ENCODE measurements at places on chromosomes 1 and 21.

DNA sequence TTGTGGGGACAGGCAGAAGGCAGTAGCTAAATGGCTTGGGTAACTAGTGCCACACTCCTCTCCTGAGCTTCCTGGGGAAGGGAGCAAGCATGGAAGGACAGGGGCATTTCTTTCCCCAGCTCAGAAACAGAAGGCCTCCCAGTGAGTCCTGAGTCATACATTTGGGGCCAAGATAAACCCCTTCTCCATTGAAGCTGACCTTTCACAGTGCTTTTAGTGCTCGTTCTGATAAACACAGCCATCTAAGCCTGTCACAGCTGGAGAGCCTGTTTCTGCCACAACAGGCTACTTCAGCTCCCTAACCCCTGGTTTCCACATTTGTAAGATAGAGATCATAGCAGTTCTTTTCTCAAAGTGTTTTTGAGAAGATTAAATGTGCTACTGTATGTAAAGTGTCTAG lies 374.0 kb downstream of the LMX1A start:
- DNase-seq, result no peak

DNA sequence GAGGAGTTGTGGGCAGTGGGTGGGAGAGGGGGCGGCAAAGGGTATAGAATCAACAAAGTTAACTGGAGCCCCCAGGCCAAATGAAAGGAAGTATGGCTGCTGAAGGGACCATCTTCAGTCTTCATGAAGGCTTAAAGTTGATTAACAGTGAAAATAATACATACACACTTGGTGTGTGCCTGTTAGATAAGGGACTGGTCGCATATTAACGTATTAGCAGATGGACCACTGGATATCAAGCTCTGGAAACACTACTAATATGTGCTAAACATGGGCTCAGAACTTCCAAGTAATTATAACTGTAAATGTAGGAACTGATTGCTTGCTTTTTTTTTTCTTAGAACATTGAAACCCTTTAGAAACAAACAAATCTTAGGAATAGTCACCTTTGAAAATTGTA lies 224.7 kb upstream of the KIAA0040 start:
- no peak for DNase-seq

GRCh38 chr1:15039017-15039648 lies 114.4 kb upstream of the TMEM51 start:
- DNase-seq, result no peak

DNA sequence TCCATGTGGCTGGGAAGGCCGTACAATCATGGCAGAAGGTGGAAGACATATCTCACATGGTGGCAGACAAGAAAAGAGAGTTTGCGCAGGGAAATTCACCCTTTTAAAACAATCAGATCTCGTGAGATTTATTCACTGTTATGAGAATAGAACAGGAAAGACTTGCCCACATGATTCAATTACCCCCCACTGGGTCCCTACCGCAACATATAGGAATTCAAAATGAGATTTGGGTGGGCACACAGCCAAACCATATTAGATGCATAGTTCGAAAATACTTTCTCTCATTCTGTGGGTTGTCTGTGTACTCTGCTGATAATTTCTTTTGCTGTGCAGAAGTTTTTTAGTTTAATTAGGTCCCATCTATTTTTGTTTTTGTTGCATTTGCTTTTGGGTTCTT lies 990.3 kb downstream of the PLA2G4A start:
- no peak for DNase-seq

DNA sequence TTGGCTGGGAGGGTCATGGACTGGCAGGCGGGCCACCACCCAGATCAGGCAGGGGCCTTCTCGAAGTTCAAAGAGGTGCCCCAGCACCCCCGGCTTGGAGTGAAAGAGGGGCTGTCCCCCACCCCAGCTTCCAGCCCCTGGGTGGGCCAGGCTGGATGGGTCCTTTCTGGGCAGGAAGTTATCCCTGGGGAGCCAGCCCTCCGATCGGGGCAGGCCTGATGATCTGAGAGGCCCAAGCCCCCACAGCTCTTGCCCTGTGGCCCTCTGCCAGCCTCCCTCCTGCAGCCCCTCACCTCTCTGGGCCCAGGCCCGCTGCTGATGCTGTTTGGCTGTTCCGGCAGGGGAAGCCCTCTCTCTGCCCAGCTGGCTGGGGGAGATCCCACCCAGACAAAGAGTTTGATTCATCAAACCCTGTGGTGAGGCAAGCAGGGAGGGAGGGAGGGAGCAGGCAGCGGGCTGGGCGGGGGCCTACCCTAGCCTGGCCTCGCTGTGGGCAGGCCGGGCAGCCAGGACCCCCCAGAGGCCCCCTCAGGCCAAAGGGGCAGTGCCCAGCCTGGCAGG lies 2.5 kb downstream of the ARHGEF19 start:
- DNase-seq, result no peak

DNA sequence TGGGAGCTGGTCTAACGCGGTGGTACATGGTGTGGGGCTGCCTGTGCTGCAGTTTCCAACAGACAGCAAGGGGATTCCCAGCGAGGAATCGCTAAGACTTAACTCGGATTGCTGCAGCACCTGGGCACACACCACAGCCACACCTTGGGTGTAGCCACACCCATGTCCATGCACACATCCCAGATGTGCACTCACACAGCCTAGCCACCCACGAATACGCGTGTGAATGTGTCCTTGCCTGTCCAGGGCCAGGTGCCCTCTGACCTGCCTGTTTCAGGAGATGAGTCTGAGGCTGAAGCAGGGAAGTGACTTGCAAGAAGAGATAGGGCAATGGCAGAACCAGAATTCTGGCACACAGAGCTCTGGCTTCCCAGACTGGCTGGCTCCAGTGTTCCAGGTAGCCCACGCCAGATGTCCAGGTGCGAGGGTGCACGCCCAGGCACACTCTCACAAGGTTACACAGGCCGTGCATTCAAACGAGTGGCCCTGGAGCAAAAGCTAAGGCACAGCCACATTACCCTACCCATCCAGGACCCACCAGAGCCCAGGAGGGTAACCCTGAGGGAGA lies 272.7 kb downstream of the TRABD2B start:
- DNase-seq, result no peak

DNA sequence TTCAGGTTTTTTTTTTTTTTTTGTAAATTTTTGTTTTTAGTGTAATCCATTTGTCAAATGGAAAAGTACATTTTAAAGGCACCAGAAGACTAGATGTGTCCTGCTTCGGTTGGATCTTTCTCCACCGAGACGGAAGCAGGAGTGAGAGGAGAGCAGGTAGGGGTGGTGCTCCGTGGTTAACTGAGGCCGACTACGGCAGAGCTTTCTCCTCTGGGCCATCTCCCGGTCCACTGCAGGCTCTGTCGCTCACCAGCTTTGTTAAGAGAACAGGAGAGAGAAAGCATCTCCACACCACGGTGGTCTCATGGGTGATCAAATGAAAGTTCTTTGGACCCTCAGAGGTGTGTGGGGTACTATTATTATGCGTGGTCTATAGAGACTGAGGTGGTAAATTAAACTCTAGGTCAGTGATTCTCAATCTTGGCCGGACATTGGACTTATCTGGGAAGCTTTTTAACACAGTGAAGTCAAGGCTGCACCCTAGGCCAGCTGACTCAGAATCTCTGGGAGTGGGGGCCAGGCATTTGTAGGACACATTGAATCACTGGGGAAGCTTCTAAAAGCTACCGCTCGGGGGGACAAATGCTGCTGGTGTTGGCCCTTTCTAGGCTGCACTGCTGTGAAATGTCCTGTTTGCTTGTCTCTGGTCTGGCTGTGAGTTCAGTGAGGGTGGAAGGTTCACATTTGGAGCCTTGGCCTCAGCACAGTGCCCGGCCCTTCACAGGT lies 25.0 kb downstream of the ABCA4 start:
- DNase-seq, result no peak

GRCh38 chr1:78743626-78744025 lies 94.0 kb downstream of the IFI44 start:
- DNase-seq, result no peak

DNA sequence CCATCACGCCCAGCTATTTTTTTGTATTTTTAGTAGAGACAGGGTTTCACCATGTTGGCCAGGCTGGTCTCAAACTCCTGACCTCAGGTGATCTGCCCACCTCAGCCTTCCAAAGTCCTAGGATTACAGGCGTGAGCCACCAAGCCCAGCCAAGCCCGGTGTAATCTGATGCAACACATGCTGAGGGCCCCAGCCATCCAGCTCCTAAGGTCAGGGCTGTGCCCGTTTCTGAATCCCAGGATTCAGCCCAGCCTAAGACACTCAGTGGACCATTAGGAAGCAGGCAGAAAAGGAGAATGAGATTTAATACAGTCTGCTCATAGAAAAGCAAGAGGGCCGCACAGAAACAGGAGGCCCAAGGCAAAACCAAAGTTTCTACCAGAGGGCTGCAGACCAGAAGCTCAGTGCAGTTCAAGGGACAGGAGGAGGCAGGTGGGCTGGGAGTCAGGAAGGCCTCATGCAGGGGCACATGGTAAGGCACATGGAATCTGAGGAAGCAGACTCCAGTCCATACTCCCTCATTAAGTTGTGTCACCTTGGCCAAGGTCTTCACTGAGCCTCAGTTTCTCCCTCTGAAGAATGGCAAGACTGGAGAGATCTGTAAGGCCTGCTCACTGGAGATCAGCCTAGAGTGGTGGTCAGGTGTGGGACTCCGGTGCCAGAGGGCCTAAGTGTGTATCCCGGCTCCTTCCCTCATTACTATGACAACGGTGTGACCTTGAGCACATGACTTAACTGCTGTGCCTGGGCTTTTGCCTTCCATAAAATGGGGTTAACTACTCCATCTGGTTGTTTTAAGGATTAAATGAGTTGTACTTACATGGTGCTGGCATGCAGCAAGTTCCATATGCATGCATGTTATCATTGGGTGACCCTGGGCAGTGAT lies 2.4 kb upstream of the ADAM15 start:
- no peak for DNase-seq

DNA sequence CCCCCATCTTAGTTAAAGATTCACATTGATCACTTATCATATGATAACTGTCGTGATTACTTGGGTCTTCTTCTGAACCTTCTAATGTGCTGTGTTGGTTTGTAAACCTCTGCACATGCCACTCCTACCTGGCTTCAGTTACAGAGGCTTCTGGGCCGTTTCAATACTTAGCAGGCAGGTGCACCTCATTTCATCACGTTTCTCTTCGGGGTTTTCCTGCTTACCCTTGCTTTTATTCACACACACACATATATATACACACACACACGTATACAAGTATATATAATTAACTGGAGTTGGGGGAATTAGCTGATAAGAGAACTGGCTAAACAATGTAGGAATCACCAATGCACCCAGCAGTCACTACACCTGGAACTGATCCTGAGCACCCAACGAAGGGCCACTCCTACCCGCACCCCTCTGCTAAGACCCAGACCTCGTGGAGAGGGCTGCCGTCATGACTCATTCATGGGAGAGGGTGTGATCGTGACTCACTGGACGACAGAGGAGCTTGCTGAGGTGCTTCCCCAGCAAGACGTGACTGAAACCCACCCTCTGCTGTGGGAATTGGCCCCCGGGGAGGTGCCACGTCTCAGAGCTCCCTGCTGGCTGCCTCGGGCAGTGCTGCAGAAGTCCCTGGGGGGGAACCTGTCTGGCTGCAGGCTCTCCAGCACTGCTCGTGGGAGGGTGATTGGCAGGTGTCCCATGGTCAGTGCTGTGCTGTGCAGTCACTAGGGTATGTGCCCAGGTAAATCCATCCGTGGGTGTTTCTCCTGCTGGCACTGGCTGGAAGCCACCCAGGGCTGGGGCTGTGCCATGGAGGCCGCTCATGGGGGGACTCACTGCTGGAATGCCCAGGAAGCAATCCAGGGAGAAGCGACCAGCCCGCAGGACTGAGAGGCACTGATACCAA lies 166.6 kb downstream of the DYRK1A start:
- DNase-seq, result no peak

- DNase-seq, result no peak
Measured at GRCh38 chr1:210536254-210536961, 207.7 kb downstream of the HHAT start.

- no peak for DNase-seq
Measured at GRCh38 chr1:168199056-168199455, 20.3 kb downstream of the TIPRL start.

GRCh38 chr1:62285440-62285839 lies 33.8 kb downstream of the KANK4 start:
- no peak for DNase-seq

GRCh38 chr1:234400773-234401172 lies 27.5 kb downstream of the COA6 start:
- no peak for DNase-seq

DNA sequence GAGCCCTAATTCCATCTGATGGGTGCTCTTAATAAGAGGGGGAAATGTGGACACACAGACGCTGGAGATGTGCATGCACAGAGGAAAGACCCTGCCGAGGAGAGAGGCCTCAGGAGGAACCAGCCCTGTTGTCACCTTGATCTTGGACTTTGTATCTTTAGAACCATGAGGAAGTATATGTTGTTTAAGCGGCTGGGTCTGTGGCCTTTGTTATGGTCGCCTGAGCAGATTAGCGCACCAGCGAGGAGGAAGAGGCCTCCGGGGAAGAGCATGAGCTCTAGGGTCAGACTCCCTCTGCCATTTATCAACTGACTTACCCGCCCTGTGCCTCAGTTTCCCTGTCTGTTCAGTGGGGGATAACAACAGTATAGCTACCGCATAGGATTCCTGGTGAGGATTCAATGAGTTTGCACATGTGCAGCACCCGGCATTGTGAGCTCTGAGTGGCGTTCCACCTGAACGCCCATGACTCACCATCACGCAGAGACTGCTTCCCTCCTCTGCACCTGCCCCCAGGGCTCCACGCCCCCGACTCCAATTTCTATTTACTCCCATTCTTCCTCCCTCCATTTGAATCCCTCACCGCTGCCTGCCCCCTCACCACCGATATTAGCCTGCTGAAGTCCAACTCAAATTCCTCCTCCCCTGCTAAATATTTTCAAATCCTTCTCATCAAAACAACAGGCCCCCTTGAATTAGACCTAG lies 67.2 kb downstream of the ATP5PO start:
- DNase-seq, result no peak

GRCh38 chr1:227192163-227192562 lies 126.1 kb downstream of the CDC42BPA start:
- DNase-seq, result peak; percentile 5

DNA sequence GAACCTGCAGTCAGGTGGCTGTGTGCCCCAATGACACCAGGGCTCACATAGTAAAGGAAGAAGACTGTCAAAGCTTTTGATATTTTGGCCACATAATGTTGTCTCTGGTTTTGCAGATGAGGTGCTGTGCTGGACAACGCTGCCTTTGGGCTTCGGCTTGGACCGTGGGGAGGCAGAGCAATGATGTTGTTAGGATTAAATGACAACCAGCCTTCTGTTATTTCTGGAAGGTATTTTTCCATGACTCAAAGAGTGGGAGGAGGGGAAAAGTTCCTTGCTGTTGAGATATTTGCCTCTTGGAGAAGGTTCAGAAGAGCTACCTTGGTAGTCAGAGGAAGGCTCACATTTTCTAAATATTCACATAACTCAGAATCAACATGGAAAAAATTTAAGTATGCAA lies 187.3 kb upstream of the GALNT2 start:
- DNase-seq, result no peak

DNA sequence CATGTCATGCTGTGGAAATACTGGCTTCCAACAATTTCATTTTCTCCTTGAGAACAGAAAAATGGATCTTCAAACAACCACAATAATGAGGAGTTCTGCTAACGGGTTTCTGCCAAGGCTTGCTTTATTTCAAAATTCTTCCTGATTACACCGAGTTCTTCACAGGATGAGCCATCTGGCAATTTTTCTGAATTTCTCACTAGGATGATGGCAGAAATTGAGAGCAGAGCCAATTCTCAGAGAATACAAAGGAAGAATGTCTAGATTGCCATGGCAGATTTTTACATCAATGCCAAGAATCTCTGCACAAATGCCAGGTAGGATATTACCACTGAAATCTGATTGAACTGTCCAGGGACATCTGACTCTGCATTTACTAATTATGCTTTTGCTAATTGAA lies 619.0 kb upstream of the CHRM3 start:
- DNase-seq, result peak; percentile 85

All from NCI-H446 (cell line).